ENCODE measurements at places on chromosomes 2 and 18. TPM values are rescaled to one million over a fixed set of nuclear protein-coding genes. Genes with fewer than 3 reads are reported as not detected.

The ESCO1 gene
- polyA plus RNA-seq, result 5.6 TPM

The CTLA4 gene
- polyA plus RNA-seq, result not detected

- H3K27me3 ChIP-seq, result no peaks in the 10 kb centered on the region
- no peak overlapping the region for H3K27ac ChIP-seq
- no peak overlapping the region for H3K4me3 ChIP-seq
- H3K4me1 ChIP-seq, result no peaks in the 10 kb centered on the region
Observed at GRCh38 chr2:131056204-131056931, 36.9 kb downstream of the FAM168B start.

DNA sequence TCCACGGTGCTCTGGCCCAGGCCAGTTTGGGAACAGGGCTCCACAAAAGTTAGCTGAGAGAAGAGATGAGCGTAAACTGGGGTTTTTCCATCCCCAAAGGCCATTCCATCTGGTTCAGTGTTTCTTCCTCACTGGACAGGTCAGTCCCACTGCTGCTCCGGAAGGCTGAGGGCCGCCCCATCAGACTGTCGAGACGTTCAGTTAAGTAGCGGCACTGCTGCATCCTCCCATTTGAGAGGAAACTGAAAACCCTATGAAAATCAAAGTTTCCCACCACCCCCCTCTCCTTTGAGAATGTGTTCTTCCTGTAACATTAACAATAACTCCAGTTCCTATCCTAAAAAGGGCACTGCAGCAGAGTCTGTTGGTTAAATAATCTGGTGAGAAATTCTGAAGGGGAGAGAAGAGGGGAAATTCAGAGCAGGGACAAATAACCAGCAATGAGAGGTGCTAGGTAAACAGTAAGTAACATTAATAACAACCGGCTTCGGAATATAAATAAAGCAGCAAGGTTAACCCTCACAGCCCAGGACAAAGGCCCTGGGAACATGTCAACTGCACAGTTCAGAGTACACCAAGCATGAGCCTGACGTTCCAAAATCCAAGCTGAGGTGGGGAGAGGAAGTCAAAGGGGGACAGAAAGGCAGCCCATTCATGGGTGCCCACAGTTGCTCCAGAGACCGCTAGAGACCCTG, 55.4 kb downstream of the UXS1 start:
- no peaks in the 10 kb centered on the region for H3K27me3 ChIP-seq
- H3K36me3 ChIP-seq, result peaks cover under 1% of the 10 kb centered on the region
- H3K4me1 ChIP-seq, result peaks cover 3% of the 10 kb centered on the region
- DNase-seq, result no peak

DNA sequence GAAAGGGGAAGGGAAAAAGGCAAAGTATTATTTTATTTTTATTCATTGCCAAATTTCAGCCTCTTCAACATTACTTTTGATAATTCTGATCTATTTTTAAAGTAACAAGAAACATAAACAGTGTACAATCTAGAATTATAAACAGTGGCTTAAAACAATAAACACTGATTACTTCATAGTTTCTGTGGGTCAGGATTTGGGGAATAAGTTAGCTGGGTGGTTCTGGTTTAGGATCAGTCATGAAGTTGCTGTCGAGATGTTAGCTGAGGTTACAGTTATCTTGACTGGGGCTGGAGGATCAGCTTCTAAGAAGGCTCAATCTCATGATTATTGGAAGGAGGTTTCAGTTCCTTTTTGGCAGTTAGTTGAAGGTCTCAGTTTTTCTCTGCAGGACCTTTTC, 109.2 kb downstream of the SCN2A start:
- H3K27me3 ChIP-seq, result no peaks in the 10 kb centered on the region
- peaks cover 2% of the 10 kb centered on the region for H3K4me1 ChIP-seq
- no peak for DNase-seq
- H3K27ac ChIP-seq, result no peak overlapping the region
- no peaks in the 10 kb centered on the region for H3K36me3 ChIP-seq

GRCh38 chr2:219109471-219109870, 48.8 kb upstream of the IHH start:
- H3K36me3 ChIP-seq, result no peaks in the 10 kb centered on the region
- H3K27me3 ChIP-seq, result no peaks in the 10 kb centered on the region
- no peak overlapping the region for H3K27ac ChIP-seq
- no peak overlapping the region for H3K4me3 ChIP-seq
- H3K4me1 ChIP-seq, result peaks cover 34% of the 10 kb centered on the region

- no peak for DNase-seq
- no peaks in the 10 kb centered on the region for H3K27me3 ChIP-seq
- no peaks in the 10 kb centered on the region for H3K4me1 ChIP-seq
- H3K27ac ChIP-seq, result no peak overlapping the region
- H3K4me3 ChIP-seq, result no peak overlapping the region
- no peaks in the 10 kb centered on the region for H3K36me3 ChIP-seq
Observed at GRCh38 chr2:66405473-66405872, 29.5 kb upstream of the MEIS1 start.

DNA sequence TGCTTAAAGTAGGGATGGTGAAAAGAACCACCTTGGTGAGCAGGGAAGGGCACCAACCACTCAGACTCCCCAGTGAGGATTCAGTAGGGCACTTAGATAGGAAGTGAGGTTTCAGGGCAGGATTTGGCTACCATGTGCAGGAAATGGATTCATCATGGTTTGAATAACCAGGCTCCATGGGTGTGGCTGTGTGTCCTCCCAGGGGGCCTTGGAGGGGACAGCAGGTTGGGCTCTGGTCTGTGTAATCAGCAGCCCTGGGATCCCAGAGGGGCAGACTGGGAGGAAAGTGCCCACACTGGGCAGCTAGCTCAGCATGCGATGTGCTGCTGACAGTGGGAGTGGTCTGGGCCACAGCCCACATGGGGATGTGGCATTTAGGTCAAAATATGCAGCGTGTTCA, 224.6 kb downstream of the CELF4 start:
- peaks cover 2% of the 10 kb centered on the region for H3K27me3 ChIP-seq
- DNase-seq, result no peak
- no peak overlapping the region for H3K4me3 ChIP-seq
- no peak overlapping the region for H3K27ac ChIP-seq
- H3K4me1 ChIP-seq, result no peaks in the 10 kb centered on the region

DNA sequence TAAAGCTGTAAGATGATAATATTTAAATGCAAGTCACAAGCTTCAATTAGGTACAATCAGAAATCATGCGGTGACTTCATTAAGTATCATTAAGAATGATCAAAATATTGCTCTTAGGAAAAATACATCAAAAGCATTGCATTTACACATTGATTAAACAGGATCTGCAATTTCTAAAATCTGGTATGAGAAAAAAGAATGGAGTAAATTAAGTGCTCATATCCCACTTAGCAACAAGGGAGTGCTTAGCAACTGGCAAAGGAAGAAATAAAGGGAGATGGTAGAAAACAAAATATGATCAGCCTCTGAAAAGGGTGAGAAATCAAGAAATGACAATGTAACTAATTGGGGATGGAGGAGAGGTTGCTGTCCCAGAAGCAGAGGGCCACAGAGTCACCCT, 1918.2 kb upstream of the PIK3C3 start:
- no peaks in the 10 kb centered on the region for H3K4me1 ChIP-seq
- no peak overlapping the region for H3K4me3 ChIP-seq
- DNase-seq, result no peak
- no peaks in the 10 kb centered on the region for H3K27me3 ChIP-seq
- H3K27ac ChIP-seq, result no peak overlapping the region
- H3K36me3 ChIP-seq, result no peaks in the 10 kb centered on the region

- no peak overlapping the region for H3K27ac ChIP-seq
- H3K27me3 ChIP-seq, result no peaks in the 10 kb centered on the region
- DNase-seq, result no peak
- H3K4me1 ChIP-seq, result no peaks in the 10 kb centered on the region
- H3K4me3 ChIP-seq, result no peak overlapping the region
Observed at GRCh38 chr18:24766376-24766775, 305.9 kb downstream of the HRH4 start.

All from liver (tissue), 10 donors.